ENCODE measurements at places on chromosomes 4 and X.

DNA sequence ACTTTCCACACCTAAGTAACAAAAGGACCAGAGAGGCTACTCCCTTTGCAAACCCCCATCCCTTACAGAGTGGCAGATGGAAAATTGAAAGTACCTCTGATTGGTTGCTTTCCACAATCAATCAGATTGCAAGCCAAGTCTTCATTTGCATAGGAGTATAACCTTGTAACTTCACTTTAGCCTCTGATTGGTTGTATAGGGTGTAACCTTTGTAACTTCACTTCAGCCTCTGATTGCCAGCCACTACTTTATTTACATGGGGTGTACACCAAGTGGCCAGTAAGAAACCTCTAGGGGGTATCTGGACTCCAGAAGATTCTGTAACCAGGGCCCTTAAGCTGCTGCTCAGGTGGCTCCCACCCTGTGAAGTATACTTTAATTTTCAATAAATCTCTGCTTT, 48.6 kb downstream of the GPC4 start:
- no peak for DNase-seq

DNA sequence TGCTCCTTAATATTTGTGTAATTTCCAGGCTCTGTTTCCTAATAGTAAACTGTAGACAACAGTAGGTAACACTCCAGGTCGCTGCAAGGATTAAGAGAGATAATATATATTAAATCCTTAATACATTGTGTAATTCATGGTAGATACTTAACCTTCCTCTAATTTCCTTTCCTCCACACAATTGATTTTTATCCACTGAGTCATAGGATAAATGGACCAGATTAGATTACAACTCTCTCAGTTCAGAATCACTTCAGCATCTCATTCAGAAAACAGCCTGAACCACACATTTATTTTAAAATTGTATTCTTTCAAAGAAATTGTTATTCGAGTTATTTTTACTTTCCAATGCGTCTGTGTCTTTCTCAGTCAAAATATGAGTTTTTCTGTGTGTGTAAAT, 17.1 kb downstream of the GK2 start:
- DNase-seq = no peak

DNA sequence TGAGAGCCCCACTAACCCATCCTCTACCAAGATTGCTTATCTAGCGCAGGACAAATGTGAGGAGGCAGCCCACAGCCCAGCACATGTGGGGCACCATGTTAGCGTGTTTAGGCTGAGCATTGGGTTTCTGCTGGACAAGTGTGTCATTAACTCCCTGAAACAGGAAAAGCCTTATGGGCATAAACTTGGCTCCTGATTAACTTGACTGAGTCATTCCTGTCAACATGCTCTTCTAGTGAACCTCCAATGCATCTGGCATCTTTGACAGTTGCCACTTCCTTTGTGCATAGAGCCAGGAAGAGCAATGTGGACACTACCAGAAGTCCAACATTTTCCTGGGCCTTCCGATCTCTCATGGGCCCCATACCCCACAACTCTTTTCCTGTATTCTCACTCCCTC, 2.5 kb downstream of the SPIN2A start:
- no peak for DNase-seq

GRCh38 chr4:169398316-169398715, 127.6 kb upstream of the SH3RF1 start:
- DNase-seq = no peak

DNA sequence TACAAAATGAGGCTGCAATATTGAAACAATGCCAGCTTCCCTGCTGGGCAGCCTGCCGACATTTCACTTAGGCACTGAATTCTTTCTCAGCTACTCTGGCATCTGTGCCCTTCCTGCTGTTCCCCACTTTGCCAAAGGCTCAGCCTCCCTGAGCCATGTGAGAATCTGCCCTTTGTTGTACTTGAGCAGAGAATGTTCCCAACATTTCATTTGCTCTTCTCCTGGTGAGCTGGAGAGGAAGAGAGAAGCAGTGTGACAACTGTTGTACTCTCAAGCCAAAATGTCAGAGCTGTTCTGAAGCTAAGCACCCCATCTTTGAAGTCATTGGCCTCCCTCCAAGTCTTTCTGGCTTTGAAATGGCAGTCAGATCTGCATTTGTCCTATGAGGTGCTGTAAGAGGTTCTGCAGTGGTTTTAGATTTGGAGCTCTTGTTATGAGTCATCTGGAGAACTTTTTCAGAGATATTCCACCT, 32.5 kb downstream of the LANCL3 start:
- DNase-seq = no peak

DNA sequence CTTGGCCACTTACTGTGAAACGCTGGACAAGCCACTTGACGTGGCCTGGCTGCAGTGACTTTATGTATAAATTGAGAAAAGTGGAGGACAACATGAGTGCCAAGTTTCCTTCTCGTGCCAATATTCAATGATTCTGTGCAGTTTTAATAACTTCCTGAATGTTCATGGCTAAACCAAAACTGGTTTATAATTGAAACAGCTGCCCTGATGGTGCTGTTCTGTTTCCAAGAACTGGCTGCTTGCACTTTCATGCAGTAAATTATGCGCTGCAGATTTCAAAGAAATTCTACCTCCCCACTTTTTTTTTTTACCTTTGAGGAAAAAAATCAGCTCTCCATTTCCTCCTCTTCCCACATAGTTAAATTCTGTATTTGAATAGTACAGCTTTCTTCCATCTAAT, 205.2 kb upstream of the CASK start:
- no peak for DNase-seq

Measured in stimulated activated CD4-positive, alpha-beta T cell treated with anti-CD3 and anti-CD28 coated beads, Interleukin-4, amount 100 ng/mL, for 24 hours (primary cell).